ENCODE measurements at places on chromosomes 6 and 20.
A peak's percentile ranks its signal among the peaks of the same experiment; 100 is the strongest.

DNA sequence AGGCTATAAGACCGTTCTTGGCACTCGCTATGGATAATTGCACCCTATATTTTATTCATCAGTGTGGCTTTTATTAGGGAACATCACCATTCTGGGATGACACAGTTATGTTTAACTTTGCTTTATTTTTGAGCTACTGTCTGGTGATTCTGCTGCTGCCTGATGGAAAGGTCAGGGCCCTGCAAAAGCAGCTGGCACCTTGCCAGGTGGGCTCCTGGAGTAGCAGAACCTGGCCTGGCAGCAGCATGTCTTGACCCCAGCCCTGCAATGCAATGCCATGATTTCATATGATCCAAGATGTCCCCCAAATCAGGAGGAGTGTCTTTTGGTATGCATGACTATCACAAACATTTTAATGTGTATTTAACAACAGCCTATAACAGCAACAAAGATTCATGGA is 228.4 kb upstream of the RSPO3 start:
- no peak for DNase-seq

- no peak for DNase-seq
Measured at GRCh38 chr6:37310966-37311365, 42.8 kb upstream of the RNF8 start.

DNA sequence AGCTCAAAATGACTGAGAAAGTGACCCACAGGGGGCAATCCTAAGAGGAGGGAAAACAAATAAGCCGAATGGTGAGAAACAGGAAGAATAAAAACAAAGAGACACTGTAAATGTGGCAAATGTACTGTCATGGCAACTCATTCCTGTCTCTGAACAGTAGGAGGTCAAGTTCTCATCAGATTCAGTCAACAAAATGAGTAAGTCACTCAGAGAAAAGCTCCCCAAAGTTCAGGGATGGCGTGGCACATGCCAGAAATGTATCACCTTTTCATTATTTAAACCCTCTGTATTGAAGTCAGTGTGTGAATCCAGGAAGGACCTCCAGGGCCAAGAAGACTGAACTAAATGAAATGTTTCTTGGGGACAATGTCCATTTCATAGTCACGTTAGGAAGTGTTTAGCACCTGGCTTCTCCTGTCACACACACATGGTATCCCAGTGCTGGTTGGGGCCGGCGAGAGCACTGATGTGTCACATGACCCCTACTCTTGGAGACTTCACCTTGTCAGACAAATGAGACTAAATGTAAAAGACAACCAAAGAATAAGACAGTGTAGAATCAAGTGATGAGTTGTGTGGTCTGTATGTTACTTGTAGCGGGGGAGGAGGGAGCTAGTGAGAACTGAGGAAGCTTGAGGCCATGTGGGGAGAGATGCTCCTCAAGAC is 20.7 kb downstream of the CNR1 start:
- DNase-seq: no peak

DNA sequence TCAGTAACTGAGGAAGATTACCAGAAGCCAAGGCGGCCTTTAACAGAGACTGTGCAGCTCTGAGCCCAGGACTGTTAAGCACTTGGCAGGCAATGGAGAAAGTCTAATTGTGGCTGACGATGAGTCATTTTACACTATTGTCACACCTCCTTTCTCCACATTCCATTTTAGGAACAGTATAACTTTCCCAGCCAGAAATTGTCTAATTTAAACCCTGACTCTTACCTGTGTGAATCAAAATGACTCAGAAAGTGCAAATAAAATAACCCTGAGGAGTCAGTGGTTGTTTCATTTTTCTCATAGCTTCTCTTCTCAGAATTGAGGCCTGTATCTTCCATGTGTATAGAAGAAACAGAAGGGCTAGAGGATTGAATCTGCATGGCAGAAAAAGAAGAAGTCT is 40.0 kb upstream of the OPN5 start:
- no peak for DNase-seq

- no peak for DNase-seq
Measured at GRCh38 chr6:52998603-52999002, 3.5 kb upstream of the GSTA4 start.

DNA sequence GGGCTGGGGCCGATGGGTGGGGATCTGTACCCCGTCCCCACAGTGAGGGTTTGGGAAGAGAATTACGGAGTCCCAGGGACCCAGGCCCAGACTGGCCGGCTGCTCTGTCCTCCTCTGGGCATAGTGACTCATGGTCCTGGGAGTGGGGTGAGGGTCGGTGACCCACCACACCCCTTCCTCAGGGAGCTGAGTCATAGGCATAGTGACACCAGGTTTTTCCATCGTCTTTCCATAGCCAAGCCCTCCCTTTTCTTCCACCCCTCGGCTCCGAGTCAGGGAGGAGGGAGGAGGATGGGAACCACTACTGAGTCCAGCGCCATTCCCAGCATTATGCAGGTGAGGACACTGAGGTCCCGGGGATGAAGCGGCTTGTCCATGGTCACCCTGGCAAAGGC is 8.9 kb downstream of the CYP21A2 start:
- DNase-seq: no peak

- DNase-seq: peak; percentile 55
Measured at GRCh38 chr6:149566410-149567193, 427 bp downstream of the GINM1 start.

DNA sequence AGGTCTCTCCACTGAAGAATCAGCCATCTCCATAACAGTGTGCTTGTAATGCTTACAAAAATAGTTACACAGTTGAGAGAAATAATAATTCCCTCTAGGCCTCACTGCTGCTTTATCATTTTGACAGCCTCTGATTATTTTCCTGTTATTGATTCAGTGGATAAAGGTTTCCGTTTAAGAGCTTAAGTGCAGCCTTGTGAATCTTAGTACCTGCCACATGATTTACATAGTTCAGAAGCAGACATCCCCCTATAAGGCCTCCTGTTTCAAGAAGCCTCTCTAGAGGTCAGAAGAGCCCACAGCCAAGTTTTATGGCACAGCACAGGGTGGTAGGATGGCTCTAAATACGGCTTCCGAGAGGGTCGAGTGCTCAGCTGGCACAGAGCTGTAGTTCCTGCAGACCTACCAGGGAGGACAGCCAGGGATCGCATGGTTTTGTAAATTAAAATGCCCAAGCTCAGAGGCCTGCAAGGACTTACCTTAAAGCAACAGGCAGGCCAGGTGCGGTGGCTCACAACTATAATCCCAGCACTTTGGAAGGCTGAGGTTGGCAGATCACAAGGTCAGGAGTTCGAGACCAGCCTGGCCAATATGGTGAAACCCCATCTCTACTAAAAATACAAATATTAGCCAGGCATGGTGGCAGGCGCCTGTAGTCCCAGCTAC is 17.6 kb upstream of the PYGB start:
- no peak for DNase-seq

- peak; percentile 1 for DNase-seq
Measured at GRCh38 chr6:62146954-62147853, 138.8 kb downstream of the KHDRBS2 start.

GRCh38 chr6:82227770-82228169 is 19.8 kb downstream of the IBTK start:
- no peak for DNase-seq

GRCh38 chr20:32650401-32650944 is 23.3 kb downstream of the C20orf203 start:
- DNase-seq: no peak

- DNase-seq: no peak
Measured at GRCh38 chr20:61762886-61763739, 302.6 kb downstream of the TAF4 start.

DNA sequence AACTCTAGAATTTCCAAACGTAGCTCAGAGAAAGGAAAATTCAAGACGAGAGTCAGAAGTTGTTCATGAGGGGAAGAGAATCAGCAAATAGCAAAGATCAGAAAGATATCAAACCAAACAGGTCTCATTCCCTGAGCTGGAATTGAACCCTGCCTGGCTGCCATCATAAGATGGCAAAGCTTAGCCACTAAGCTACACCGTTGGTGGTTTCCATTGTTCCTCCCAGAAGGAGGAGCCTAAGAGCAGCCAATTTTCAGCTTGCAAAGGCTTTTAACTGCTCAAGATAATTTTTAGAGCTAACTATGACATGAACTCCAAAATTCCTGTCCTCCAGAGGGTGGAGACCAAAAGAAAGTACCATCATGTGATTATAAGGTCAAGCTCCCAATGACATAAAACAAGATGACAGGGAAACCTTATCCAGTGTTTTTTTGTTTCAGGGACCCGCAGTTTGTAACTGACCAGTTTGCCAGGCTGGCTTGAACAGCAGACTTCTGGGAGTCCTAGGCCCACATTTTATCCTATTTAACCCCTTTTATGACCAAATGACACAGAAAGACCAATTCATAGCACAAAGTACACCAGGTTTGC is 55.9 kb downstream of the COL11A2 start:
- no peak for DNase-seq

- no peak for DNase-seq
Measured at GRCh38 chr20:10649797-10650160, 24.0 kb downstream of the JAG1 start.

DNA sequence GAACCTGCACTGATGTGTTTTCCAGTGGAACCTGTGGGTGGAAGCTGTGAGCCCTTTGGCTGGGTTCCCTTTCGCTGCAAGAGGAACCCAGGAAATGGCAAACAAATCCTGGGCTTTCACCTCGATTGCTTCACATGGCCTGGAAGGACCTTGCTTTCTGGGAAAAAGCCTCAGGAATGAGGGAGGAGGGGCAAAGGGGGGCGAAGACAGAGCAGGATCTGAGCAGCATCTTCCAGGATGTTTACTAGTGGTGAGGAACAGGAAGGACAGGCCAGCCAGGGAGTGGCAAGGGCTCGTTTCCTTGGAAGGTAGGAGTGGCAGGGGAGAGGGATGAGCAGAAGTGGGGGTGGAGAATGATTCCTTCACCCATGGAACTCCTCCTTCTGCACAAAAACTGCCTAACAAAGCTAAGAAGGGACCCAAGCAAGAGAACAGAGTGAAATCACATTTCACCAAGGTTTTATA is 5.9 kb downstream of the SLC2A10 start:
- DNase-seq: no peak

DNA sequence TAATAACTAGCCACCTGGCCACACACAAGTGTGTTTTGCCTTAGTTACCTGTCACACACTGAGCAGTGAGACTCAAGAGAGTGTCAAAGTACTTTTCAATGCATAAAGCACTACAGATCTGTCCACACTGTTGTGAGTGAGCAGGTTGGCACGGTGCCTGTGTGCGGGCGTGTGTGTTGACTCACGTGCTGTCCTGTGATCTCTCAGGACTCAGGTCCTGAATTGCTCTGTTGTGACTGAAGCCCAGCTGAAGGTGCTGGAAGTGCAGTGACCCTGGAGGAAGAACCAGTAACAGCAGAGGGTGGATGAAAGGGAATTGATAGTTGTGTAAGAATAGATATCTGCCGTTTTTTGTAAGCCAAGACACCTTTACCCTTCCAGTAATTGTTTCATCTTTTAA is 18.3 kb downstream of the SLC16A10 start:
- DNase-seq: peak; percentile 79

GRCh38 chr6:170111816-170112582 is 178.9 kb downstream of the DLL1 start:
- no peak for DNase-seq

DNA sequence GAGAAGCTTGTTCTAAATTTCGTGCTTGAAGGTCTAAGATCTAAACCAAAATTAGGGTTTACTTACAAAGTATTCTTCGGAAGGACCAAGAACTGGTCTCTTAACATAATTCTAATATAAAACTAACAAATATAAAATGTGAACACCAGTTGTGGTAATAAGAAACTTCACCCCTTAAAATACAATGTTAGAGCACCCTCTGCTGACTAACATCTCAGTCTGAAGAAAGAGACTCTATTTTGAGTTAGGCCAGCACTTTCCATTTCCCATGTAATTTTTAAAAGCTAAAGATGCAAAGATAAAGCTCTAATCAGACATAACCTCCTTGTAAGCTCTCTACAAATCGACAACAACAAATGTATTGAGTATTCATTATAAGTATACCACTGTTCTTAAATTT is 24.6 kb downstream of the ATG5 start:
- DNase-seq: peak; percentile 37

- DNase-seq: no peak
Measured at GRCh38 chr6:17470202-17470937, 77.0 kb downstream of the CAP2 start.

DNA sequence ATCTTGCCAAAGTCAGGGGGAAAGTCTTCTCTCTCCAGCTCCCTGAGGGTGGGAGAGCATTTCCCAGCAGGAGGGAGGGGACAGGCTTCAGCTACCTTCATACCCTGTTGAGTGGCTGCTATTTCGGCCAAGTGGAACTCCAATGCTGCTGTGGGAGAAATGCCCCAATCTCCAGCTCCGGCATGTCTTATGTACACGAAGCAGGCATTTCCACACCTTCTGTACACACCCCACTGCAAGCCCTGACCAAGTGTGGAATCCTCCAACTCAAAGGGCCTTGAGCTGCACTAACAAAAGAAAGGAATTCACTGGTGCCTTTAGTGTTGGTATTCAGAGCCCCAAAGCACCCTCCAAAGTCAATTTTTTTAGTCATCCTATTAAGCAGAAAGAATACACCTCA is 313.6 kb upstream of the NT5E start:
- DNase-seq: no peak

GRCh38 chr6:151958332-151958731 is 150.8 kb downstream of the ESR1 start:
- DNase-seq: peak; percentile 36

DNA sequence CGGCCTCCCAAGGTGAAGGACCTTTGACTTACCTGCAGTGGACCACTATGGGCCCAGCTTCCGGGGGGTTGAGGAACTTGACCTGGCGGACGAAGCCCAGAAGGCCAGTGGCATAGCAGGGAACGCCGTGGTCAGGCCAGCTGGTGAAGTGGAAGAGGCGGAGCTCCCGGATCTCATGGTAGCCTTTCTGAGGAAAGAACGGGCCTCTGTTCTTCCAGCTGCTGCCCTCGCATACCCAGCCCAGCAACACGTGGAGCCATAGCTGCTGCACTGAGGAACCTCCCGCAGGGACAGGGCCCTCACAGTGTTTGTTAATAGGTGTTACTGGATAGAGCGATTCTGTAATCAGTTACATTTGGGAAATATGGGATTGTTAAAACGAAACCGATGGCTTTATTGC is 492.1 kb upstream of the CHD6 start:
- DNase-seq: no peak

DNA sequence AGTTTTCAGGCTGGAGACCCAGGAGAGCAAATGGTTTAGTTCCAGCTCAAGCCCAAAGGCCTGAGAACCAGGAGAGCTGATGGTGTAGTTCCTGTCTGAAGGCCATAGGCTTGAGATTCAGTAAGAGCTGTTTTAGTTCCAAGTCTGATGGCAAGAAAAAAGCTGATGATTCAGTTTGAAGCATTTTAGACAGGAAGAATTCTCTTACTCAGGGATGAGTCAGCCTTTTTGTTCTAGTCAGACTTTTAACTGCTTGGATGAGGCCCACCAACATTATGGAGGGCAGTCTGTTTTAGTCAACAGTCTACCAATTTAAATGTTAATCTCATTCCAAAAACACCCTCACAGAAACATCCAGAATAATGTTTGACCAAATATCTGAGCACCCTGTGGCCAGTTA is 2.5 kb downstream of the ZSCAN26 start:
- peak; percentile 19 for DNase-seq

GRCh38 chr6:152300517-152300916 is 336.6 kb downstream of the SYNE1 start:
- no peak for DNase-seq

GRCh38 chr6:129210684-129211083 is 327.7 kb downstream of the LAMA2 start:
- DNase-seq: no peak

GRCh38 chr20:44684047-44684967 is 30.9 kb upstream of the CCN5 start:
- no peak for DNase-seq

- DNase-seq: no peak
Measured at GRCh38 chr20:41969656-41970055, 351.5 kb upstream of the CHD6 start.

GRCh38 chr6:93735099-93735498 is 315.7 kb upstream of the EPHA7 start:
- no peak for DNase-seq

Measured in suppressor macrophage (primary cell).